ENCODE measurements at places on chromosomes 4 and X.

- DNase-seq, result no peak
Observed at GRCh38 chr4:177546745-177547144, 104.5 kb upstream of the AGA start.

GRCh38 chrX:9515973-9516538 is 51.2 kb downstream of the TBL1X start:
- DNase-seq, result no peak

DNA sequence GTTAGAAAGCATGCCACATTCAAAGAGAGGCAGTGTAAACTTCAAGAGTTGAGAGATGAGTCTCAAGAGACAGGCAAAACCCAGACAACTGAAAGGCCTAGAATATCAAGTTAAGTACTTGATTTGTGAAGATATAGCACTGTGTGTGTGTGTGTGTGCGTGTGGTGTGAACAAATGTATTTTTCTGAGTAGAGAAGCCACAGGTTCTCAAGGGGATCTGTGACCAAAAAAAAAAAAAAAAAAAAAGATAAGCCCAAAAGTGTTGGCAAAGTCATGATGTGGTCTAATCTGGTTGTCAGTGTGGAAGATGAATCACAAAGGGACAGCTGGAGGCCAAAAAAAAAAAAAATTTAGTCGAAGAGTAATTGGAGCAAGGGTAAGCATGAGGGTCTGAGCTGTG is 3.9 kb downstream of the RIPPLY1 start:
- DNase-seq, result no peak

- DNase-seq, result no peak
Observed at GRCh38 chr4:59608466-59608865, 1591.7 kb upstream of the ADGRL3 start.

DNA sequence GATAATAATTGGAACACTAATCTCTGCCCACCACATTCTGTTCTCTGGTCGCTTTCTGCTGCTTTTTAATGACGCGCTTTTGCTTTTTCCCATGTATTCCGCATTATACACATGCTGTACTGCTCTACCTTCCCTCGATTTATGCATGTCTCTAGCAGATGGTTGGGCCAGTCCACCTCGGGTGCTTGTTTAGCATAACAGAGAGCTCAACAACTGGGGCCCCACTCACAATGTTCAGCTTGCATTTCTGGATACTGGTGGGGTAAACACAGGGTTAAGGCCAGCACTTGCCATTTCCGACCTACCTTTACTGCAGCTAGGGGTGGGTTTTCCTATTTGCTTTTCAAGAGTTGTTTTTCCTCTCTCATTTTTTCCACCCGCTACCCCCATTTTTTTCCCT is 255.8 kb downstream of the SOX3 start:
- no peak for DNase-seq

DNA sequence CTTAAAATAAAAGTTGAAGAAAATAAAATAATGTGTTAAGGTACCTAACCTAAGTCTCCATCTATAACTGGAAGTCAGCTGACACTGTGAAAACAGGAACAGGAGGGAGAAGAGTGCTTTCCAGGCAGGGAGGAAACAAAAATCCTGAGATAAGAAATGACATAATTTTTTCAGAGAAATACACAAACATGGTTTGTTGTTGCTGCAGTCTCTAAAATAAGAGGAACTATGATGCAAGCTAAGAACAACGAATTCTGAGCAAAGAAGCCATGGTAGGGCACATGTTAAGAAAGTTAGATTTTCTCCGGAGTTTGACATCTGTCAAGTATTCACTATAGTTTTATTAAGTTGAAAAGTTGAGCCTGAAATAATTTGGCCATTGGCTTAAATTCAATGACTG is 26.9 kb downstream of the PAPSS1 start:
- peak; percentile 80 for DNase-seq

DNA sequence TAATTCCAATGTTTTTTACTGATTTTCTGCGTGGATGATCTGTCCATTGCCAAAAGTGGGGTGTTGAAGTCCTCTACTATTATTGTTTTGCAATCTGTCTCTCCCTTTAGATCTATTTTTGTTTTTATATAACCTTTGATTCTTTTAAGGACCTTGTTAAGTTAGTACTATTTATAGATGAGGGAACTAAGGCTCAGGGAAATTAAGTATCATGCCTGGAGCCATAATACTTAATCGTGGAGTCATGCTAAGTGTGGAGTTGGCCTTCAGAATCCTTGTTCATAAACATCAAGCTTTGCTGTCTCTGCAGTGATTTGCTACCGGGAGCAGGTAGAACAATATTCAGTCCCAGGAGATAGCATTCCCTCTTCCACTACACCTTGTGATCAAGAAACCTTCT is 31.0 kb downstream of the SGMS2 start:
- DNase-seq, result no peak

GRCh38 chr4:154082760-154083535 is 294.1 kb upstream of the SFRP2 start:
- DNase-seq, result no peak

GRCh38 chr4:30839583-30840520 is 119.7 kb downstream of the PCDH7 start:
- DNase-seq, result no peak

DNA sequence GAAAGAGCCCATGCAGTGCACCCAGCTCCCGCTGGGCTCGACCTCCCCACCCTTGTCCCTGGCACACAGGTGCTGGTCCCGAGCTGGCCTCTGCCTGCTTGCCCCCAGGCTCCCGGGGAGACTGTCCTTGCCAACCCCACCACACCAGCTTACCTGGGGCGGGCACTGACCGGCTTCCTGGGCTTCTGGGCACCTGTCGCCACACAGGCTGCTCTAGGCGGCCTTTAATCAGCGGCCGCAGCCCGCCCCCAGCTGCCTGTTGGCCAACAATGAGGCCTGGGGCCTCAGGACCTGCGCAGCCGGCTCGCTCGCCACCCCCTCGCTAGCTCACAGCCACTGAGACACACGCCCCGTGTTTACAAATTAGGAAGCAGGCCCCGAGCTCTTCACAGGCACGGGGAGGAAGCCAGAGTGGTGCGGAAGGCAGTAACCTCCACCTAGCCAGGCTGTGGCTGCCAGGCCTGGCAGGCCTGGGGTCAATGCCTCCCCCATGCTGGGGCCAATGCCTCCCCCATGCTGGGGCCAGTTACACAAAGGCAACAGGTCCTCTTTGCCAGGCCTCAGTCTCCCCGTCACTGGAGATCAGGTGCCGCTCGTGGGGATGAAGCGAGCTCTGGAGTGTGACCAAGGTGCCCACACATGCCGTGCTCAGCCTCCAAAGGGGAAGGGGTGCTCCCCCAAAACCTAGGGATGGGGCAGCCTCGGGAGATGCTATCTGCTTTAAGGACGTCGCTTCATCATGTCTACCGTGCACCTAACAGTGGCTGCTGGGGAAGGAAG is at the start of gene TREX2:
Gene TREX2, minus strand, starts transcription at position 201 of the 780 bp plus-strand sequence. CDS start 626 bp downstream, outside the sequence.
- no peak for DNase-seq

- DNase-seq, result no peak
Observed at GRCh38 chrX:1614927-1615326, at the start of gene ASMT. ASMT (plus strand) TSS chrX:1615059; CDS start chrX:1615200, 141 bp downstream.

- DNase-seq, result peak; percentile 53
Observed at GRCh38 chrX:68710870-68711576, 63.6 kb downstream of the STARD8 start.

- peak; percentile 4 for DNase-seq
Observed at GRCh38 chrX:108088511-108088910, 2.8 kb downstream of the PSMD10 start.

DNA sequence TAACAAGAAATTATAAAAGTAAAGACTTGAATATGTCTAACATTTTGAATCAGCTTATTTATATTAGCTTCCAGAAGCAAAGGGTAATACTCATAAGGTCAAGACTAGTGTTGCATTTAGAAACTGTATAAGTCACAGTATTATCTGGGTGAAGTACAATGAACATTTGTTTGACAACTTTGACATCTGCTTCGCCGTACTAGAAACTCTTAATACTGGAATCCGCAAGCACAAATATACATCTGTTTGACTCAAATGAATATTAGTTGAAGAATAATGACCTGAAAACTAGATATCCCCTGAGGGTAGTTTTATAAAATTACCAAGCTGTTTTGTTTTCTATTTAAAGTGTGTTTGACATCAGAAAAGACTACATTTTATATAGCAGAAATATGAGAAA is 135.4 kb upstream of the ATOH1 start:
- no peak for DNase-seq

GRCh38 chr4:7624396-7624980 is 189.8 kb upstream of the PSAPL1 start:
- no peak for DNase-seq

GRCh38 chrX:71184092-71184491 is 38.9 kb upstream of the GJB1 start:
- DNase-seq, result no peak

DNA sequence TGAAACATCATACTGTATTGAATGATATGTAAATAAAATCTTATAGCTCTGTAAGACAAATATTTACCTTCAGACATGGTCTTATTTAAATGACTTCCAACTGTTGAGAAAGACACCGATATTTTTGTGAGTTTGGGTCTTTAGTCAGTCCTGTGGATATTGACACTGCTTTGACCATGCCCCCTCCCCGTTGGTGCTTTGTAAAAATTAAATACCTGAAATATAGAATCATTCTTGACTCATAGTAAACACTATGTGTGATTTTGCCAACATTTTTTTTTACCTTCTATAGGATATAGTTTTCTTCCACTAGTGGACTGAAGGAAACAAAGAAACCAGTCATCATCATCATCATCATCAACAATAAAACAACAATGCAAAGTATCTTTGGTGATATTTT is 114.3 kb upstream of the HS3ST1 start:
- no peak for DNase-seq

- DNase-seq, result no peak
Observed at GRCh38 chrX:95733426-95733825, 951.2 kb upstream of the DIAPH2 start.

DNA sequence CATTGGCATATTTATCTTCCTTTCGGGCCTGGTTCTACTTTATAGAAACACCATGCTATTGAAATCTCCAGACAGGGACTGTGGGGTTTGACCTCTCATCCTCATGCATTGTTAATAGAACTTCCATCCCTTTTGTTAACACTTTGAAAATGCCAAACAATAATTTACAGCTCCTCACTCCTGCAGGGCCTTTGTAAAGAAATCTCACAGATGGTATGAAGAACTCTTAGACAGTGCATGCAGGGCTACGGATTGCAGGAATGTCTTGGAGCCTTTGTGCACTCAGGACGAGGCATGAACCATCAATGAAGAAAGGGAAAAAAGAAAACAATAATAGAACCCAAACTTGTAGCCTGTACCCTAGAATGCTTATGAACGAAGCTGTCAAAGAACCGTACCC is 92.8 kb upstream of the TMEM47 start:
- no peak for DNase-seq

- no peak for DNase-seq
Observed at GRCh38 chr4:136156947-136157346, 1375.3 kb downstream of the PCDH18 start.

DNA sequence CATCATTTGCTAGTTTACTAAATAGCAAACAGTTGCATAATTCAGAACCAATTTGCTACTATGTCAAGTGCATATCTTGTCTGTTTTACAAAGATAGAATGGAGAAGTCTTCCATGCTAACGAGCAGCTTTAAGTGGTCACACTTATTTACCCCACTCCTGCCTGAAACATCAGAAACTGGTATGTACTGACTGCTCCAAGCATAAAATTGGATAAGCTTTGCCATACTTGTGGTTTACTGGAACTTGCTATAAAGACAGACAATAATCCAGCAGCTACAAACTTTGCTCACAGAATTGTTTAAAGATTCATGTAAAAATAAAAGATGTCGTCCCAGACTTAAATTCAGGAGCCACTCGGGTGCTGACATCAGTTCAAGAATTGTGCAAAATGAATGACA is 13.3 kb upstream of the CDKL2 start:
- no peak for DNase-seq

GRCh38 chrX:66042307-66043077 is 2.6 kb upstream of the VSIG4 start:
- DNase-seq, result no peak

- DNase-seq, result peak; percentile 39
Observed at GRCh38 chrX:112051576-112051975, 31.0 kb downstream of the TRPC5 start.

DNA sequence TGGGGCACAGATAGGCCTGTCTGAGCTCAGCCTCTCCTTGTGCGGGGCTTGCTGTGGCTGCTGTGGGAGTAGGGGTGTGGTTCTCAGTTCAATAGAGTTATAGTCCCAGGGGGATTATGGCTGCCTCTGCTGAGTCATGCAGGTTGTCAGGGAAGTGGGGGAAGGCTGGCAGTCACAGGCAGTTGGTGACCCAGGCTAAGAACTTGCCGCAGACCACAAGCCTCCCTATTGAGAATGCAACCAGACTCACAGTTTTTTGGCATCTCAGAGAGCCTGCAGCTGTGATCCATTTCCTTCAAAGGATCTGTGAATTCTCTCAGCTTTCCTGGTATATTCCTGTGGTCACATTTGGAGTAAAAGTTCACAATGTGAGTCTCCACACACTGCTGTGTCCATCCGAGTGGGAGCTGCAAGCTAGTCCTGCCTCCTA is 364.9 kb downstream of the ZNF674 start:
- no peak for DNase-seq

GRCh38 chr4:124710015-124710741 is 2.4 kb downstream of the ANKRD50 start:
- DNase-seq, result peak; percentile 18

DNA sequence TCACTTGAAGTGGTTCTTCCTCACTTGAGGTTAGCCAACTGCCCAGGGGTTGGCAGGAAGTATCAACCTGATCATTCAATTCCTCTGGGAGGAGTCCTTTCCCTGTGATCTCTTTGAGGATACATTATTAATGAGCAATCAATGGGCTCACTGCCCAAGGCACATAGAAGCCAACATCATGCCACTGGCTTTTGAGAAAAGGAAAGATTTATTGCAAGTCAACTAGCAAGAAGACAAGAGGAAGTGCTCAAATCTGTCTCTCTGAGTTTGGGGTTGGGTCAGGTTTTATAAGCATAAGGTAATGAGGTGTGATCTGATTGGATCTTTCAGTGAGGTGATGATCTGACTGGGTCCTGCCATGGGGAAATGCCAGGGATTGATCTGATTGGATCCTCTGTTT is 39.6 kb downstream of the FGFBP1 start:
- DNase-seq, result no peak

GRCh38 chr4:101794806-101795205 is 4.3 kb downstream of the BANK1 start:
- DNase-seq, result no peak

- DNase-seq, result no peak
Observed at GRCh38 chr4:69875576-69875975, 15.6 kb upstream of the SULT1E1 start.

DNA sequence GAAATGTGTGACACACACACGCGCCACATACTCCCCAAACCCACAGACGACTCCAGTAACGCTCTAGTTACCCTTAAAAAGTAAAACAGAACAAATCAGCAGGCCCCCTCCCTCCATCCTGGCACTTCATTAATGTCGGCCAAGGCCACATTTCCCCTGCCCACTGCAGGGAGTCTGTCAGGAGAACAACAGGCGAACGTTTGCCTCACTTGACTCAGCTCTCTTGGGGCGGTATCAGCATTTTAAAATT is 671 bp upstream of the FHIP1A start:
- no peak for DNase-seq

- peak; percentile 37 for DNase-seq
Observed at GRCh38 chrX:136204571-136204970, 46.6 kb downstream of the MAP7D3 start.

GRCh38 chrX:123336666-123337065 is 152.6 kb downstream of the GRIA3 start:
- no peak for DNase-seq

- DNase-seq, result no peak
Observed at GRCh38 chr4:29009908-29010307, 1710.3 kb upstream of the PCDH7 start.

- DNase-seq, result no peak
Observed at GRCh38 chr4:649751-650310, 24.2 kb downstream of the ATP5ME start.
